GDM1 (cell line): ENCODE measurements at places on chromosomes 1 and 21.
A peak's percentile ranks its signal among the peaks of the same experiment; 100 is the strongest.

DNA sequence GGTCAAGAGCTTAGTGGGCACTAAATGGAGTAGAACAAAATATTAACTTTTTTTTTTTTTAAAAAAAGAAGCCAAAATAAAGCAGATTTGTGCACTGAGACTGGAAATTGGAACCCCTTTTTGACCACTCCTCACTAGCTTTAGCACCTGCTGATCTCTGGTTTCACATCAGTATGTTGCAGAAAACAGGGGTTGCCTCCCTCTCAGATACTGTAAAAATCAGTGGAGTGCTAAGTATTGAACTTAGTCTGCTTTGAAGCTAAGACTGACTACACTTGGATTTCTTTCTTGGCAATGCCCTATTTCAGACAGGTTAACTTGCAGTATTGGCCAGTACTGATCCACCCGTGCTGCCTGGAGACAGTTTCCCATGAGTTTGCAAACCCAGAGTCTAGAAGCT lies 2.7 kb upstream of the KIAA0040 start:
- no peak for DNase-seq

- no peak for DNase-seq
Measured at GRCh38 chr1:23660671-23661070, 30.9 kb upstream of the RPL11 start.

- no peak for DNase-seq
Measured at GRCh38 chr1:81308191-81308590, 492.5 kb upstream of the ADGRL2 start.

- DNase-seq: no peak
Measured at GRCh38 chr1:38766125-38766524, 93.4 kb downstream of the RRAGC start.

DNA sequence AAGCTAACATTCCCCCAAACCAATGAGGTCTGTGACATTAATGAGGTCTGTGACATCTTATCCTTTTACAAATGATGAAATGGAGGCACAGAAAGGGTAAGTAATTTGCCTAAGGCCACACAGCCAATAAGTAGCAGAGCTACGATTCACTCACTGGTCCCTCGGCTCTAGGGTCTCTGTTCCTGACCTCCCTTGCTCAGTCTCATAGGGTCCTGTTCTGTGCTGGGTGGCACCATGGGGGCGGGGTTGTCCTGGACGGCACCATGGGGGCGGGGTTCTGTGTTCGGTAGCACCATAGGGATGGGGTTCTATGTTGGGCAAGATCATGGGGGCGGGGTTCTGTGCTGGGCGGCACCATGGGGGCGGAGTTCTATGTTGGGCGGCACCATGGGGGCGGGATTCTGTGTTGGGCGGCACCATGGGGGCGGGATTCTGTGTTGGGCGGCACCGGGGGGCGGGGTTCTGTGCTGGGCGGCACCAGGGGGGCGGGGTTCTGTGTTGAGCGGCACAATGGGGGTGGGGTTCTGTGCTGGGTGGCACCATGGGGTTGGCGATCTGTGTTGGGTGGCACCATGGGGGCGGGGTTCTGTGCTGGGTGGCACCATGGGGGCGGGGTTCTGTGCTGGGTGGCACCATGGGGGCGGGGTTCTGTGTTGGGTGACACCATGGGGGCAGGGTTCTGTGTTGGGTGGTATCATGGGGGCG lies 55.6 kb downstream of the CLSTN1 start:
- no peak for DNase-seq

- no peak for DNase-seq
Measured at GRCh38 chr1:178364782-178365181, 132.0 kb downstream of the CLEC20A start.

DNA sequence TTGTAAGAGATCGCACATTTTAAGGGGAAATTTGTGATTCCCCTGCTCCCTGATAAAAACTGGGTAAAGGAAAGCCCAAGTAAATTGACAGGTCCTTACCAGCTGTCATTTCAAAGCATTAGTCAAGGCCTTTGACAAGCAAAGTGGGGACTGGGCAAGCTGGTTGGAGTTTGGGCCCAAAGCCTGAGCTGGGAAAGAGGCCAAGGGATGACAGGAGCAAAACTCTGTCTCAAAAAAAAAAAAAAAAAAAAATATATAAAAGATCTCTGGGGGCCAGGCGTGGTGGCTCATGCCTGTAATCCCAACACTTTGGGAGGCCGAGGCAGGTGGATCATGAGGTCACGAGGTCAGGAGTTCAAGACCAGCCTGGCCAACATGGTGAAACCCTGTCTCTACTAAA lies 36.9 kb downstream of the SLC2A1 start:
- no peak for DNase-seq

- DNase-seq: no peak
Measured at GRCh38 chr21:27722095-27722494, 755.2 kb upstream of the ADAMTS5 start.

DNA sequence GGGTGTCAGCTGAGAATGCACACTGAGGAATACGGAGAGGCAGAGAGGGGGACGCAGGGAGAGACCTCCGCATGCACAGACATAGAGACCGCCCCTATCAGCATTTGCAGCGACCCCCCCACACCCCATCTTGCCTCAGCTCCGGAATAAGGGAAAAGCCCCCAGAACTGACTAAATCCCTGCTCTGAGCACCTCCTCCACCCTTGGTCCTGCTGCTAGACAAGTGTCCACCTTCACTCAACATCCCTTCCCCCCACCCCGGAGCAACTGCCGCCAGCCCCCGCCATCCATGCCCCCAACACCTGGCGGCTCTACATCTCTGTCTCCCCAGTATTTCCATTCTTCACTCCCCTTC lies 769 bp downstream of the SV2A start:
- DNase-seq: no peak

GRCh38 chr1:12067900-12068821 lies 5.1 kb downstream of the TNFRSF8 start:
- DNase-seq: no peak

DNA sequence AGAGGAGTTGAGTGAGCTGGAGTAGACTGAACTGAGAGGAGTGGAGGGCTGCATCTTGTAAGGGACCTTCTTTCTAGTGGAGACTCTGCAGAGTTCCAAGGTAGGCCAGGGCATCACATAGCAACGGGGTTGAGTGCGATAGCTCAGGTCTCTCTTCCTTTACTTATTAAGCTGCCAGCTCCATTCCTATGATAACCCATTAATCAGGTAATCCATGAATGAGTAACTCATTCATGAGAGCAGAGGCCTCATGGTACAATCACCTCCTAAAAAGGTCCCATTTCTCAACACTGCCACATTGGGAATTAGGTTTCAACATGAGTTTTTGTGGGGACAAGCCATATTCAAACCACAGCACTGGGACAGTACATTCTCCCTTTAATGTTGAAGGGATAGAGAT lies 21.3 kb downstream of the VN1R5 start:
- DNase-seq: no peak

GRCh38 chr1:7207875-7208646 lies 422.8 kb downstream of the CAMTA1 start:
- DNase-seq: peak; percentile 68

DNA sequence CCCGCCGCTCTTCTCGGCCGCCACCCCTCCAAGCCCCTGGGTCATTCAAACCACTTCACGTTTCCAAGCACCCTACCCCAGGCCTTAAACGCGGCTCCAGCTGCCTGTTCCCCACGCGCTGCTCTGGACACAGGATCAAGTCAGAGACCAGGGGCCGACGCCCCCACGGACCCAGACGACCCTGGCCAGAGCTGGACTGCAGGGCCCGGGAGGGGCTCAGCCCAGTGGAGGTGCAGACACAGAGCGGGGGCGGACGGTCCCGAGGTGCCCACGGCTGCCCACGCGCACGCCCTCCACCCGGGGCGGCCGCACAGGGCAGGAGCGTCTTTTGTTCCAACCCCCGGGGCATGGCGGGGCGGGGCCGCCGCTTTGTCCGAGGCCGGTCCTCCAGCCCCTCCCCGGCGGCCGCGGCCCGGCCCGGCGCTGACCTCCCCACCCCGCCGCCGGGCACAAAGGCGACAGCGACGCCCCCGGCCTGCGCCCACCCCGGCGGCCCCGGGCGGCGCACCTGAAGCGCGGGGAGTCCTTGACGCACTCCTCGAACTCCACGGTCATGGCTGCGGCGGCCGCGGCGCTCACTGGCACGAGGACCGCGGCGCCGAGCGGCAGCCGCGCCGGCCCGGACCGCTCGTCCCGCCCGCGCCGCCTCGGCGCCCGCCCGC lies 338 bp downstream of the ACAP3 start:
- no peak for DNase-seq

- no peak for DNase-seq
Measured at GRCh38 chr1:84715342-84716019, 25.2 kb upstream of the SSX2IP start.

DNA sequence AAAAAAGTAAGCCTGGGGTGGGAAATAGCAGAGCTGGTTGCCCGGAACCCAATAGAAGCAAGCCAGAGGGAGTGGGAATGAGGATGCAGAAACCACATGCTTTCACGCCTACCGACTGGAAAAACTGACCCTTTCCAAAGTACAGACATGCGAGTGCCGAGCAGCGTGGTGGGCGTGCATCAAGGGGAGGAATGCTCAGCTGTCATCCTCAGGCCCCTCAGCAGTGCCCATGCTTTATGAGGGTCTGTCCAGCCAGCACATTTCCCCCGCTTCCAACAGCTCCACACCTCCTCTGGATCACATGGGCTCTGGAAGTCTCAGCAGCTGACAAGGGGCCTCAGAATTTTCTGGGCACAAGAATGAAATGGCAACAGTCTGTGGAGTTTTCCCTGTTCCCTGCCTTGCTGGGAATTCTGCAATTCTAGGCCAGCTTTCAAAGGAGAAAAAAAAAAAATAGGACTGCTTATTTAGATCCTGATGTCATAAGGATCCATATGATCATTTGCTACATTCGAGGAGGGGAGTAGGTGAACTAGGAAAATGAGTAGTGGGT lies 19.1 kb upstream of the IKBKE start:
- no peak for DNase-seq

- DNase-seq: no peak
Measured at GRCh38 chr1:155671750-155672149, 16.8 kb downstream of the YY1AP1 start.

DNA sequence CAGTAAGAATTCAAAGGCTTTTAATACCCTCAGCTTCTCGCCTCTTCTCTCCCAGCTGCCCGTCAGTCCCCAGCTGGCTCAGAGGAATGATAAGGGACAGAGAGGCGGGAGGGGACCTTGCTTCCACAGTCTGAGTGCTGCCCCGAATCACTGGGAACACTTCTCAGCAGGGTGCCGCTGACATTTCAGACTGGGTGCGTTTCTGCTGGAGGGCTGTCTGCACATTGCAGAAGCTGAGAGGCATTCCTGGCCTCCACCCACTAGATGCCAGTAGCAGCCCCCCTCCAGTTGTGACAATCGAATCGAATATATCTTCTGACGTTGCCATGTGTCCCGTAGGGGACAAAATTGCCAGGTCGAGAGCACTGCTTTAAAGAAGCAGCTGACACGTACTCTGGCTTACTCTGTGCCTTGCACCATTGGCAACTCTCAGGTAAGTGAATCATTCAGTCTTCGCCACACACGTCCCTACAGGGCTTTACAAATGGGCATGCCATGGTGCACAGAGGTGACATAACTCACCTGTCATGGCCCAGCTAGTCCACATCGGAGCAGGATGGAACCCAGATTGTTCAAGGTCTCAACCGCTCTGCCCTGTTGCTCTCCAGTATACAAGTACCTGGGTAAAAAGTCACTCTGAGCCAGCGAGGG lies 23.9 kb downstream of the CTNNBIP1 start:
- no peak for DNase-seq

DNA sequence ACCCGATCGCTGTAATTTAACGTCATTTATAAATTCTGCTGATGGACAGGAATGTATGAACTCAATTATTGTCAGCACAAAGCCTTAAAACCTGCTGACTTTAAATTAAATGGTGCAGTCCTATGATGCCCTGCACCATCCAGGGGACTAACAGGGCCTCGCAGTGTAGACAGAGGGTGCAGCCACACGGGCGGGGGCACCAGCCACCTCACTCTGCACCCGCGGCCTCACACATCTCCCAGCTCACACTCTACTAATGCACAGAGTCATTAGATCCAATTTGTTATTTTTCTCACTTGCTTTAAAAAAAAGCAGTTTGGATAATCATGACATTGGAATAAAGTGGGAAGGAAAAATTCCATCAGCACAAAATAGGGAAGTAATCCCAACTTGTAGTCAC lies 49.7 kb downstream of the PROX1 start:
- DNase-seq: no peak

- DNase-seq: no peak
Measured at GRCh38 chr1:10816743-10817369, 20.4 kb upstream of the CASZ1 start.
